ENCODE measurements at places on chromosomes 16 and 17.

DNA sequence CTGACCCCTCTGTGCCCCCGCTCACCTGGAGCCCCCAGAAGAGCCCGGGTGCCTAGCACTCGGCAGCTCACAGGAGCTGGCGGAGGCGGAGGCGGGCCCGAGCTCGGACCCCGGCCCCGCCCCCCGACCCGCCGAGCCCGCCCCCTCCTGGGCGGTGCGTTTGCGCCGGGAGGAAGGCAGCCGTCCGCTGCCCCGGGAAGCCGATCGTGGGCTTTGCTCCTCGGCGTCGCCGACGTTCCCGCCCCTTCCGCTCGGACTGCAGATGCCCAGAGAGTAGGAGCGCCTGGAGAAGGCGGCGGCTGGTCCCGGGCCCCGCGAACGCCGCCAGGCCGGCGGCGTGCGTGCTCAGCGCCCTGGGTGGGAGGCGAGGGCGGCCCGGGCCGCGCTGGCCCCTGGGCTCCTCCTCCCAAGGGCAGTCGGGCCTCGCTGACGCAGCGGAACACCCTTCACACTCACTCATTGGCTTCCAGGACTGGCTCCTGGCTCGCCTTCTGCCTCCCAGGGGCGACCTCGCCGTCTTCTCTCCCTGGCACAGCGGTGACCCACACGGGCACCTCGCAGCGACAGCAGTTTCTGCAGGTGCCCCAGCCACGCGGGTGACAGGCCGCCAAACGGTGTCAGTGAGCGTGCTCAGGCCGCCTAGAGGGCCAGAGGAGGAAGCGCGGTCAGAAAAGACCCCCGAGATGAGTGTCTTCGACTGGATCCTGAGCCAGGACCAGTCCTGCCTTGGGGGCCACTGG lies at the start of gene PLSCR3:
Gene PLSCR3, minus strand, starts transcription at position 74 of the 740 bp plus-strand sequence. CDS start 415 bp downstream, outside the sequence.
- DNase-seq, result peak; percentile 99

- DNase-seq, result no peak
These were observed 11.1 kb upstream of the PHAF1 start for GRCh38 chr16:67098599-67098998.

GRCh38 chr16:75289189-75289588 lies 37.8 kb upstream of the BCAR1 start:
- DNase-seq, result no peak

DNA sequence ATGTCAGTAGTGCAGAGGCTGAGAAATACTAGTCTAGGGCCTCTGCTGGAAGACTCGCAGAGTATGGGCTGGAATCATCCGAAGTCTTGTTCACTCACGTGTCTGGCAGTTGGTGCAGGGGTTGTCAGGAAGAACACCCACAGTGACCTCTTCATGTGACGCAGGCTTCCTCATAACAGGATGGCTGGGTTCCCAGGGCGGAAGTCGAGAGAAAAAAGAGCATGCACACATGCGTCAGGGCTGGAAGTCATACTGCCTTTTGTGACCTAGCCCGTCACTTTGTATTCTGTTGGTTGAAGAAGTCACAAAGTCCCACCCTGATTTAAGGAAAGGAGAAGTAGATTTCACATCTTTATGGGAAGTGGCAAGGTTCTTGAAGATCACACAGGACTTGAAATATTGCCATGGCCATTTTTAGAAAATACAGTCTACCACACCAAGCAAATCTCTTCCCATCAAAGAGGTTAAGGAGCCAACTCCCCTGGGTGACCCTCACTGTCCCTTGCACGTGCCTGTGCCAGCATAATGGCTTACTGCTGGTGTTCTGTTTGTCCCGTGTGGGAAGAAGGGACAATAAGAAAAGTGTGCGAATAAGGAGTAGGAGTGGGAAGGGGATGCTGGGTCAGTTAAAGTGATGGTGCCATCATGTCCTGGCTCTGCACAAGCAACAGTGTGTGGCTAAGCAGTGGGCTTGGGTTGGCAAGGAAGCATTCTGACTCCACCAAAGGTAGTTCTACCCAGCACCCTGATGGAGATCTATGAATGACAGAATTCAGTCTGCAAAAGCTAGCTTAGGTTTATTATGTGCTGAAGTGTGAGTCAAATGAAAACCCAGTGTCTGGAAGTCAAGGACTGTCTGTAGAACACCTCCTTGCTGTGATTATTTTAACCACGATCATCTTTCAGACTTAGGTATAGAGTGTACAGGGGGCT lies 28.1 kb downstream of the HEATR3 start:
- peak; percentile 12 for DNase-seq

DNA sequence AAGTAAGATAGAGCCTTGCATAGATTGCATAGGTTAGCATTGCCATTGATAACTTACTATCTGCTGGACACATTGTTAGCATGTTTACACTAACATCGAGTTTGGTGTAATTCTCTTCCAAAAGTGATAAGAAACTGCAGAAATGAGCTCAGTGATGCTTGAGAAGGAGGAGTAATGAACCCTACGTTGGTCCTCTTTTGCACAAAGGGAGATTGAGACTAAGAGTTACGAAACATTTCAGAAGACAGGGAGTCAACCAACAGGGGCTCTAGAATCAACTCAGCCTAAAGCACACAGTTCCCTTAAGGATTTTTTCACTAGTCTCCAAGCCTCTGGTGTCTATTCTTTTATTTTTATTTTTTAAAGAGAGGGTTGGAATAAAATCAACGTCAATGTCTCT lies 6.8 kb downstream of the CCL7 start:
- no peak for DNase-seq
